Dermis blood vessel endothelial cell (primary cell): ENCODE measurements at places on chromosomes 4 and X. TPM values are rescaled to one million over a fixed set of nuclear protein-coding genes. Genes with fewer than 3 reads are reported as not detected.

Gene RAB39B
- total RNA-seq, result 0.14 and 0.17 TPM in 2 replicates

Gene ARAP2
- 0.23 and 1.9 TPM in 2 replicates for total RNA-seq

Gene PCSK1N
- total RNA-seq, result 0.17 and 0.42 TPM in 2 replicates

Gene CLDN34
- total RNA-seq, result not detected in 2 replicates

Gene GYG2
- total RNA-seq, result 0.23 and 0.68 TPM in 2 replicates

Gene AMBN
- not detected in 2 replicates for total RNA-seq

Gene MAP7D2
- 0.09 and 0.17 TPM in 2 replicates for total RNA-seq

Gene NEUROG2
- not detected in 2 replicates for total RNA-seq

Gene TENM3
- total RNA-seq, result 28.1 and 38.1 TPM in 2 replicates

Gene SPANXN4
- not detected in 2 replicates for total RNA-seq

Gene CRLF2
- total RNA-seq, result not detected in 2 replicates

Gene NLRP2B
- under 0.01 and 0.14 TPM in 2 replicates for total RNA-seq

Gene UGT2B15
- not detected in 2 replicates for total RNA-seq

Gene CSAG3
- total RNA-seq, result not detected in 2 replicates

Gene ALAS2
- not detected in 2 replicates for total RNA-seq

Gene DOCK11
- 0.42 and 0.51 TPM in 2 replicates for total RNA-seq

Gene CXCL13
- total RNA-seq, result 0.34 TPM in 1 of 2 replicates, not detected in the other

Gene ITGB1BP2
- total RNA-seq, result 1.3 and 2.0 TPM in 2 replicates

Gene BEX2
- total RNA-seq, result 0.56 and 0.68 TPM in 2 replicates

Gene SHOX
- not detected in 2 replicates for total RNA-seq

Gene XAGE1A
- total RNA-seq, result not detected in 2 replicates

Gene ADAMTS3
- 0.51 and 0.68 TPM in 2 replicates for total RNA-seq

Gene RTL9
- total RNA-seq, result not detected in 2 replicates

Gene PNCK
- total RNA-seq, result not detected in 2 replicates

Gene BEX1
- total RNA-seq, result not detected in 2 replicates

Gene MEPE
- not detected in 2 replicates for total RNA-seq

Gene FAAH2
- 0.51 and 1.1 TPM in 2 replicates for total RNA-seq

Gene GAGE13
- total RNA-seq, result not detected in 2 replicates

Gene TECRL
- not detected in 2 replicates for total RNA-seq

Gene RBM46
- 0.70 TPM in 1 of 2 replicates, not detected in the other for total RNA-seq

Gene OTUD6A
- total RNA-seq, result not detected in 2 replicates

Gene SAGE1
- total RNA-seq, result not detected in 2 replicates

Gene CXorf49
- total RNA-seq, result not detected in 2 replicates

Gene ETFDH
- 19.2 and 21.3 TPM in 2 replicates for total RNA-seq

Gene MID1IP1
- total RNA-seq, result 18.0 and 22.7 TPM in 2 replicates

Gene DCAF12L2
- total RNA-seq, result under 0.01 and 0.05 TPM in 2 replicates

Gene RBM3
- 121 and 148 TPM in 2 replicates for total RNA-seq

Gene RGN
- 0.34 and 0.42 TPM in 2 replicates for total RNA-seq

Gene KLHL4
- 65.0 and 99.5 TPM in 2 replicates for total RNA-seq

Gene COL4A5
- 48.0 and 54.9 TPM in 2 replicates for total RNA-seq

Gene ASMT
- total RNA-seq, result not detected in 2 replicates

Gene ARMCX1
- 38.3 and 46.1 TPM in 2 replicates for total RNA-seq

Gene MFAP3L
- 29.8 and 40.4 TPM in 2 replicates for total RNA-seq

Gene MAGEA1
- not detected in 2 replicates for total RNA-seq

Gene TSC22D3
- 51.6 and 56.3 TPM in 2 replicates for total RNA-seq

Gene TBC1D1
- 131 and 159 TPM in 2 replicates for total RNA-seq

Gene SPANXB1
- not detected in 2 replicates for total RNA-seq

Gene FOXR2
- total RNA-seq, result not detected in 2 replicates

Gene RS1
- total RNA-seq, result not detected in 2 replicates

Gene MAGEB2
- total RNA-seq, result not detected in 2 replicates

Gene HSFX1
- 0.47 and 1.2 TPM in 2 replicates for total RNA-seq

Gene PABPC1L2A
- not detected in 2 replicates for total RNA-seq

Gene NAA11
- not detected in 2 replicates for total RNA-seq

Gene PRMT9
- 10.1 and 11.1 TPM in 2 replicates for total RNA-seq

Gene UGT2A3
- 0.05 and 0.17 TPM in 2 replicates for total RNA-seq
